Cardiac septum (tissue), 1 donor: ENCODE measurements at places on chromosomes 4 and X. TPM values are rescaled to one million over a fixed set of nuclear protein-coding genes. Genes with fewer than 3 reads are reported as not detected.

- no peak for DNase-seq
These were observed 750 bp downstream of the TMEM129 start for GRCh38 chr4:1720163-1720983.

GRCh38 chr4:108813261-108813660 is 50.4 kb upstream of the ETNPPL start:
- DNase-seq = no peak

DNA sequence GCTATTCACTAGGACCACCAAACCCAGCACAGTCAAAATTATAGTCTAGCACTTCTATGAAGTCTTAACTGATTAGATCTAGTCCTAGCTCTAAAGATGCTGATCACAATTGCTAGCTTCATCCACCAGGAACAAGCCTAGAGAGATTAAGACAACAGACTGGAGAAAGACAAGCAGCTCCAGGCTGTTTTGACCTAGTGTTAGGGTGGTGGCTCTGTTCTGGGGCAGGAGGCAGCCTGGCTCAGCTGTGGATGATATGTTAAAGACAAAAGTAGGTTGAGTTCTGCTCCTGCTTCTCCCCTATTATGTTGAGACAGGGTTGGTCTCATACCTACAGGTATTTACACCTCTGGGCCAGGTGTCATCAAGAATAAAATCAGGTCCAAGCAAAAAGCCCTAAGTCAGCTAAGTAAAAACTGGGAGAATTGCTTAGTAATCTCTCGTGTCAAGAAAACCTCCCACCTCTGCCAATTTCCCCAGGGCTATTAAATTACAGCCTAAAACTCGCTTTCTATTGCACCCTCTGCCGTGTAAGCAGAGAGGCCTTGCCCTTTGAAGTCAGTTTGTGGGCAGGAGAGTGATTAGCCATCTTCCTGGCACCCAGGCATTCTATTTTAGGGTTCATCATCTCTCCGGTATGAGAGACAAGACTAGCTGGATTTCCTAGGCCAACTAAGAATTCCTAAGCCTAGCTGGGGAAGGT is 39.9 kb downstream of the RAB40AL start:
- DNase-seq = no peak

- no peak for DNase-seq
These were observed 58.6 kb upstream of the GK2 start for GRCh38 chr4:79466621-79467020.

GRCh38 chr4:102219129-102219528 is 126.2 kb downstream of the SLC39A8 start:
- no peak for DNase-seq

- DNase-seq = no peak
These were observed 24.5 kb downstream of the REPS2 start for GRCh38 chrX:16970977-16971376.

GRCh38 chrX:77814210-77814609 is 28.2 kb upstream of the ATRX start:
- DNase-seq = no peak

- peak; percentile 4 for DNase-seq
These were observed 619.7 kb downstream of the MID1IP1 start for GRCh38 chrX:39421006-39421405.

DNA sequence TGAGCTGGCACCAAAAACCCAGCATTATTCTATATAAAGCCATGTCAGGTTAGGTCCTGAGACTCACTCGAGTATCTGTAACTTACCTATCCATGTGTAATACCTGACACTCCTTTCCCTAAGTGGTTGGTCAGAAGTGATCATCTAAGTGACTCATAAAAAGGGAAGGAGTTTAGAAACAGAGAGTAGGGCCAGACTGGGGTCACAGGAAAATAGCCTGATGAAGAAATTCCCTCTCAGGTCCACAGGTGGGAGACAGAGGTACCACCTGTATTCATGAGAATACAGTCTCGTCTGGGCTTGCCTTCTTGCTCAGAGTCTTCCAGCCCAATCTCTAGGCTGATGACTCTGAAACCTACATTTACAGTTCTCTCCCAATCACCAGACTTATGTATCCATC is 161.8 kb upstream of the MAP3K15 start:
- DNase-seq = no peak

DNA sequence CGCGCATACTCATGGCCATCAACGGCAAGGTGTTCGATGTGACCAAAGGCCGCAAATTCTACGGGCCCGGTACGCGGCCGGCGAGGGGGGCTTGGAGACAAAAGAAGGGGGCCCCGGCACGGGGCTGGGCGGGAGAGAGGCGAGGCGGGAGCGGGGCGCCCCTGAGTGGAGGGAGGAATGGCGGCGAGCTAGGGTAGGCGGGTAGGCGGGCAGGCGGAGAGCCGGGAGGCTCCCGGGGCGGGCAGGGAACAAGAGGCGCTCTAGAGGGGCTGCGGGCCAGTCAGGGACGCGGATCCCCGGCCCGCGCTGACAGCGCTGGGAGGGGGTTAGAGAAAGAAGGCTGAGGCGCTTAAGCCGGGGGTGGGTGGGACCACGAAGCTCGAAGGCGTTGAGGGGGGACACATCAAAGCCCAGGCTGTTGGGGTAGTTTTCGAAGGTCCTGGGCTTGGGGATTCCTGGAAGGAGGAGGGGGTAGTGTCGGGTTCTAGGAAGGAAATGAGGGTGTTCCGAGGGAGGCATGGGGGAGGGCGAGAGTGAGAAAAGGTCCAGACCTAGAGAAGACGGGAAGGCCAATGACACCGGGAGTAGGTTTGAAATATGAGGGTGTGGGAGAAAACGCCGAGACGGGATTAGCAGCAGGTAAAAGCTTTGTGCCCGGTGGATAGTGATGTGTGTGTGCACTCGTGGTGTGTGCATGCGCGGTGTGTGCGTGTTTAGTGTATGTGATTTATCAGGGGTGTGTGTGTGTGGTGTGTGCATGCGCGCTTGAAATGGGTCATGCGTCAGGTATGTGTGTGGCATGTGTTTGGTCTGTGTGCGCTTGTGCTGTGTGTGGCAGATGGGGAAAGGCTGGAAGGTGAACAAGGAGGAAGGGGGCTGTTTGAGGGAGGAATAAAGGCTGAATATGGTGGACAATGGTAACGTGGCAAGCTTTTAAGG is 807 bp downstream of the PGRMC1 start:
- no peak for DNase-seq

DNA sequence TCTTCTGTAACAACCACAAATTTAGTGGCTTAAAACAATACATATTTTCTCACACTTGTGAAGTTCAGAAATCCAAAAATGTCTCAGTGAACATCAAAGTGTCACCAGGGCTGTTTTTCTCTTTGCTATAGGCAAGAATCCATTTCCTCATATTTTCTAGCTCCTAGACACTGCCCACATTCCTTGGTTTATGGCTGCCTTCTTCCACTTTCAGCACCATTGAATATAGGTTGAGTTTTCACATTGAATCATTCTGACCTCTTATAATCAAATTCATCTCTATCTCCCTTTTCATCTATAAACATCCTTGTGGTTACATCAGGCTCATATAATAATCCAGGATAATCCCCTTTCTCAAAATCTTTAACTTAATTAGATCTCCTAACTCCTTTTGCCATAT is 37.0 kb upstream of the TACR3 start:
- DNase-seq = no peak

DNA sequence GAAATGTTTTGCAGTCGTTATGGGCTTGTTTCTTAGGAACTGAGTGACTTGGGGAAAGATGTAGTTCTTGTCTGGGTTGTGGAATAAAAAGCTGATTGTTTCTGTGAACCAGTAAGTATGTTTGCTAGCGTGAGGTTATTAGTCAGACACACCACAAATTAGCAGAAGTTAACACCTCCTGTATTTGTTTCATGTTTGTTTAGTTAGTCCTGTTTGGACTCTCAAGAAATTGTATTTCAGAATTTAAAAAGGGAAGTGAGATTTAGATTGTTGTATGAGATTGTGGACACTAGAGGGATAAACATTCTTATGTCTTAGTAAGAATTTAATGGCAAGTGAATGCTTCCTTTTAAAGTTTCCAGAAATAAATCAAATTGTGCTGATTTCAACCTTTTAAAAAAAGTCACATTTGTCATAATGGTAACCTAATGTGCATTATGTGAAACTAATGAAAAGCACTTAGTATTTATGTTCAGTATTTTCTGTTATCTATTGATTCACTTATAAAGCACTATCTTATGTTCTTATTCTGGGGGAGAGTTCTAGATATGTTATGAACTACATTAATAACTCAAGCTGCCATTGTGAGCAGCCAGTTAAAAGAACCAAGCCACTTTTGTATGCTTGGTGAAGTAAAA is 25.6 kb downstream of the ATP10D start:
- DNase-seq = no peak

- DNase-seq = no peak
These were observed 594.3 kb upstream of the DIPK2B start for GRCh38 chrX:45794995-45795337.

GRCh38 chr4:39823191-39823590 is 125.3 kb downstream of the UBE2K start:
- DNase-seq = no peak

- no peak for DNase-seq
These were observed 534.6 kb downstream of the BCOR start for GRCh38 chrX:39563178-39563577.

GRCh38 chrX:153388722-153389459 is 12.3 kb downstream of the PNMA6E start:
- no peak for DNase-seq

DNA sequence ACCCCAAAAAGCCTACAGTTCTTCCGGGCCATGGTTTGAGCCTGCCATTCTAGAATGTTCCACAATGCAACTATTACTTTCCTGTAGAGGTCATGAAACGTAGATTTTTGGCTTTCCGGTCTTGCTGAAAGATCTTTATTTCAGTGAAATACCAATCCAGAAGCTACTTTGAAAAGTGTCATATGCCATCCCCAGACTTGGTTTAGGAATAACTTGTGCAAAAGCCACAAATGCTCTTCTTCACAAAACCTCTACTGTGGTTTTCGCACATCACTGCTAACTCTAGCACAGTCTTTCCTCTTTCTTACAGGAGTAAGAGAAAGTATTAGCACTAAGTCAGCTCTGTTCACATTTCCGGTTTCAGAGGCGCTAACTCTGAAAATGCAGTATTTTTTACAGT is 12.7 kb upstream of the CD40LG start:
- DNase-seq = no peak

DNA sequence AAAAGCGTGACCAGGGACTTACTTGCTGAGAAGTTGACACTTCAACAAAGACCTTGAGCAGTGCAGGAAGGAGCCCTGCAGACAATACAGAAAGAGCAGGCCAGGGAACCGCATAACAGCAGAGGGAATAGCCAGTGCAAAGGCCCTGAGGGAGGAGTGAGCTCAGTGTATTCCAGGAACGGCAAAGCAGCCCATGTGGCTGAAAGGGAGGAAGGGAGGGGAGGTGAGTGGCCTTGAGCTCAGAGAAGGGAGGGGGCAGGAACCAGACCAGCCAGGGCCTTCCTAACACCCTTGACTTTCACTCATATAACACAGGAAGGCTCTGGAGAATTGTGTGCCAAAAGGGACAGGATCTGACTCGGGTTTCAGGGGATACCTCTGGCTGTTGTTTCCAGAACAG is 112.2 kb downstream of the BCOR start:
- no peak for DNase-seq

- no peak for DNase-seq
These were observed 32.1 kb upstream of the CPLX1 start for GRCh38 chr4:858041-858481.

DNA sequence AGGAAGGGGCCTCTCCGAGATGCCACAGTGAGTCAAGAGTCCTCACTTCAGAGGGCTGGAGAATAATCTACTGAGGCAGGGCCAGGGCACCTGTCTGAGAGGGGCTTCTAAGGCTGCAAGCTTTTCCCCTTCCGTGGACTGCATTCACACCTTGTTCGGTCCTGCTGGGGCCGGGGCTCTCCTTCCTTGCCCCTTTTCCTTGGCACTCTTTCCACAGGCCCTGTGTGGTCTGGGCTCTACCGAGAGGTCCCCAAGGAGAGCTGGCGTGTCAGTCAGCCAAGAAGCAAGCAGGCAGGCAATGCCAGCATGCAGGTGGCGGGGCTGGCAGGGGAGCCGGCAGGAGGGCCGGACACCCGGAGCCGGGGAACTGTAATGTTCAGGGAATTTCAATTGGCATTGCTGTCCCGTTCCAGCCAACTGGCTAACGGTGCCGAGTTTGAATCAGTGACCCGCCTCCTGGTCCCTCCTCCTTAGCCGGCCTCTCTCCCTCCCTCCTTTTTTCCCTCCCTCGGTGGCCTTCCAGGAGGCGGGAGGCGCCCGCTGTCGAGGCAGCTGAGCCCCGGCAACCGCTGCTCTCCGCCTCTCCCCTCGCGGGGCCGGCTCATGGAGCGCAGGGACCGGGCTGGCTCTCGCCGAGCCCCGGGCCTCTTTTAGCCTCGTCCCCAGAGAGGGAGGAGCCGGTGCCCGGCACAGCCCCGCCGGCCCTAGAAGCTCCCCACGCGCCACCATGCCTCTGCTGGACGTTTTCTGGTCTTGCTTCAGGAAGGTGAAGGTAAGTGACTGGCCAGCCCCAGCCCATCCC is at the start of gene STARD8:
Gene STARD8, plus strand, starts transcription at position 511 of the 802 bp plus-strand sequence. Its CDS starts 217 bp downstream, at position 728.
- DNase-seq = no peak

DNA sequence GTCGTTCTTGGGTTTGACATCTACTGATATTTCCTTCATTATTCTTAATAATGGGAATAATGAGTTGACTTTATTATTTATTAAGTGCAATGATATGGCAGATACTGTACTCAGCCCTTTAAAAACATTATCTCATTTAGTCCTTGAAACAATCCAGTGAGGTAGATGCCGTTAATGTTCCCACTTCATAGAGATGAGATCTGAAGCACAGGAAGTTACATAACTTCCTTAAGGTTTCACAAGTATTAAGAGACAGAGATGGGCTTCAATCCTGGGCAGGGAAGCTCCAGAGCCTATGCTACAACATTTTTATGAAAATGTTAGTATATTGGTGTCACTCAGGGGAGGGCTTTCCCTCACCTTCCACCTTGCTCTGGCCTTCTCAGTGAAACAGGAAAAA is 9.7 kb upstream of the KLHL13 start:
- no peak for DNase-seq

DNA sequence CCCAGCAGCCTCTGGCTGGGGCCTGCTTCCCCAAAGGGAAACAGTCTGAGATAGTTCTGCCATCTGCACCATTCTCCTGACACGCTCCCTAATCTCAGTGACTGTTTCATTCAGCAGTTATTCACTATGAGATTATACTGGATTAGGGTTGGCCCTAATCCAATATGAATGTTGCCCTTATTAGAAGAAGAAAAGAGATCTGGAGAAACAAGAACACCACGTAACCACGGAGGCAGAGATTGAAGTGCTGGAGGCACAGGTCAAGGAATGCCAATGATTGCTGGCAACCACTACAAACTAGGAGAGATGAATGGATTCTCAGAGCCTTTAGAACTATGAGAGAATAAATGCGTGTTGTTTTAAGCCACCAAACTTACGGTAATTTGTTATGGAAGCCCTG is 7.4 kb downstream of the ACOX3 start:
- no peak for DNase-seq

GRCh38 chr4:47882228-47882627 is 32.2 kb downstream of the NFXL1 start:
- no peak for DNase-seq

- DNase-seq = peak; percentile 70
These were observed 12.7 kb downstream of the MSANTD1 start for GRCh38 chr4:3261411-3262207.

Gene CDX4
- total RNA-seq = not detected

Gene TEX11
- not detected for total RNA-seq

Gene BEND4
- not detected for total RNA-seq

Gene GSX2
- not detected for total RNA-seq

Gene GUCY1B1
- total RNA-seq = 17.0 TPM

Gene USP27X
- total RNA-seq = 2.3 TPM

Gene STPG2
- 0.19 TPM for total RNA-seq

Gene IL9R
- total RNA-seq = 0.11 TPM

Gene SPATA4
- total RNA-seq = 0.22 TPM

Gene PGRMC1
- total RNA-seq = 16.5 TPM

Gene YIPF7
- total RNA-seq = 0.62 TPM

Gene MTNR1A
- not detected for total RNA-seq

Gene ELK1
- total RNA-seq = 38.2 TPM

Gene RBM46
- total RNA-seq = 0.13 TPM
